ENCODE measurements at places on chromosomes 7 and 10. TPM values are rescaled to one million over a fixed set of nuclear protein-coding genes. Genes with fewer than 3 reads are reported as not detected.

Gene PLEKHS1
- polyA plus RNA-seq: not detected

Gene SFTPA2
- not detected for polyA plus RNA-seq

Gene SPDYE1
- not detected for polyA plus RNA-seq

Gene TRPV5
- not detected for polyA plus RNA-seq

Gene CHST3
- polyA plus RNA-seq: 8.1 TPM

Gene PRKG1
- 20.9 TPM for polyA plus RNA-seq

Gene IGF2BP3
- 21.6 TPM for polyA plus RNA-seq

Gene METTL27
- 2.1 TPM for polyA plus RNA-seq

Gene ZSCAN25
- polyA plus RNA-seq: 5.7 TPM

Gene KCNMA1
- 70.0 TPM for polyA plus RNA-seq

Gene SEMA3C
- polyA plus RNA-seq: 147 TPM

Gene IRF5
- not detected for polyA plus RNA-seq

Gene PYROXD2
- 15.9 TPM for polyA plus RNA-seq

Gene SPDYE11
- polyA plus RNA-seq: not detected

Gene SPDYE16
- not detected for polyA plus RNA-seq

Gene NT5C3A
- 17.2 TPM for polyA plus RNA-seq

Gene ENTPD1
- 0.47 TPM for polyA plus RNA-seq

Gene SH2B2
- polyA plus RNA-seq: 0.18 TPM

Gene INTS15
- 11.7 TPM for polyA plus RNA-seq

Gene MBLAC1
- polyA plus RNA-seq: 0.75 TPM

Gene PPP2R2D
- polyA plus RNA-seq: 25.4 TPM

Gene CRHR2
- not detected for polyA plus RNA-seq

Gene NUTM2D
- polyA plus RNA-seq: 1.1 TPM

Gene NKX1-2
- polyA plus RNA-seq: not detected

Gene GDI2
- polyA plus RNA-seq: 287 TPM

Gene TLX1
- polyA plus RNA-seq: not detected

Gene PTPN20
- polyA plus RNA-seq: 0.24 TPM

Gene LRRD1
- polyA plus RNA-seq: 0.02 TPM

Gene SH2D4B
- not detected for polyA plus RNA-seq

Gene AS3MT
- 6.1 TPM for polyA plus RNA-seq

Gene CRYGN
- 0.02 TPM for polyA plus RNA-seq

Gene RAMP3
- polyA plus RNA-seq: not detected

Gene HPSE2
- polyA plus RNA-seq: 0.51 TPM

Gene WNT8B
- polyA plus RNA-seq: not detected

Gene GPER1
- polyA plus RNA-seq: 2.4 TPM

Gene BAMBI
- polyA plus RNA-seq: 17.8 TPM

Gene UCN3
- polyA plus RNA-seq: not detected

Gene GPR158
- not detected for polyA plus RNA-seq

Gene GRID2IP
- polyA plus RNA-seq: not detected

Gene GRM3
- polyA plus RNA-seq: not detected

Gene NPFFR1
- not detected for polyA plus RNA-seq
